ENCODE measurements at places on chromosomes 5 and 9.

- no peak for DNase-seq
Observed at GRCh38 chr5:54362434-54362833, 52.1 kb upstream of the ARL15 start.

DNA sequence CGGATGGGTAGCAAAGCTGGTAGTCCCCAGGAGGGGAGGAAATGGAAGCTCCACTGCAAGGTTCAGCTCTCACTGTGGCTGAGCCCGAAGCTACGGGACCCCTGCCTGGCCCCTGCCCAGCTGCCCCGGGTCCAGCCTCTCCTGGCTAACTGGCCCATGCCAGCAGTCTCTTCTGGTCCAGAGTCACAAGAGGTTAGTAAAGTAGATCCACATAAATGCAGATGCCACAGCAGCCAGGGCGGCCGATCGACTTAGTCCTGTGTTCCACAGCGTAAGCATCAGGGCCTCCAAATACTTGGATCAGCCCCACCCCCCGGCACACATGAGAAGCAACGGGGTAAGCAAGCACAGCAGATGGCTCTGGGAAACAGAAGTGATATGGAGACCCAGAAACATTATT, 42.1 kb downstream of the MRPL36 start:
- DNase-seq, result no peak

GRCh38 chr5:168290902-168291341, 523 bp upstream of the WWC1 start:
- no peak for DNase-seq

DNA sequence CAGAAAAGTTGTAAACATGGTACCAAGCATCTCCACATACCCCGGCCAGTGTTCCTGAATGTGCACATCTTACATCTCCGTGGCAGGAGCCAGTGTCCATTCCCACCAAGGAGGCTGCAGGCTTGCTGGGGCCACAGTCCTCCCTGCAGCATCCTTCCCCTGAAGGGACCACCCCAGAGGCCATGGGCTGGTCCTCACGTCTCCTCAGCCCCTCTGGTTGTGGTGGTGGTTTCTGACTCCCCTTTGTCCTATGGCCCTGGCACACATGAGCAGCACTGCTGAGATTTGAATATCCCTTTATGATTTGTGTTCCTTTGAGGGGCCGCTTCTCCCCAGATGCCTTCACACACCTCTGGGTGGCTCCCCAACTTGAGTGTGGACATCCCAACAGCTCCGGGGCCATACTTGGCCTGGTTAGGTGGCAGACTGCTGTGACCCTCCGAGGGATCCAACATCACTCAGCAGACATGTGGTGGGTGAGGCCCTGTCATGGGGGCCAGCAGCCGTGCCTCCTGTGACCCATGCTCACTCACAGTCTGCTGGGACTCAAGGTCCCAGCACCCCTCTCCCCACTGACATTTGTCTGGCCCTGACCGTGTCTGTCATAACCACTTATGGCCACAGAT, 14.3 kb downstream of the PHF2 start:
- DNase-seq, result no peak

DNA sequence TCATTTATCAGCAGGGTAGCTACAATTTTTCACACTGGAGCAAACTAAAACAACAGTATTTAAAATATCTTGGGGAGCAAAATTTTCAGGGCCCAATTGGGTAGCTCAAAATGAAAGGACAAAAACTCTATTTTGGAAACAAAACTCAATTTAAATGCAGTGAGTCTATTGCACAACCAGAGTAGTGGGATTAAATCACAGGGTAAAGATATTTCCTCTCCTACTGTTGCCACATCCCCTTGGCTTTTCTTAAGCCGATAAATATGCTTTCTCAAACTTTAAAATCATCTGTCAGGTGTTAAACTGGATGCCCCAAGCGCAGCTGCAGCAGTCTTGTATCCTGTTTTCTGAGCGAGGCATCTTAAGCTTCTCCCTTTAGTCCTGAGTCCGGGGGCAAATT, 1474.3 kb upstream of the CDH9 start:
- DNase-seq, result no peak

DNA sequence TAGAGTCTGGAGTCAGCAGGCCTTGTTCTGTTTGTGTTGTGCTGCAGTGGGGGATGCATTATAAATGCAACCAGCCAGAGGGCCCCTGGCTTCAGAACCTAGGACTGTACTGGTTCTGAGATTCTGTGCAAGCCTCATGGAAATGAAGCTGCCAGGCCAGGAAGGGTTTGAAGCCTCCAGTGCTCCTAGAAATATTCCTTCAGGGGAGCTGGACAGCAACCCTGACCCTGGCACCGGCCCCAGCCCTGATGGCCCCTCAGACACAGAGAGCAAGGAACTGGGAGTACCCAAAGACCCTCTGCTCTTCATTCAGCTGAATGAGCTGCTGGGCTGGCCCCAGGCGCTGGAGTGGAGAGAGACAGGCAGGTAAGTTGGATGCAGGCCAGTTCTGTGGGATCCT, at the start of gene SLC4A9:
Gene SLC4A9 (plus strand): TSS at position 94 of the 400 bp plus-strand sequence. CDS start 43 bp downstream, at position 137.
- DNase-seq, result no peak

DNA sequence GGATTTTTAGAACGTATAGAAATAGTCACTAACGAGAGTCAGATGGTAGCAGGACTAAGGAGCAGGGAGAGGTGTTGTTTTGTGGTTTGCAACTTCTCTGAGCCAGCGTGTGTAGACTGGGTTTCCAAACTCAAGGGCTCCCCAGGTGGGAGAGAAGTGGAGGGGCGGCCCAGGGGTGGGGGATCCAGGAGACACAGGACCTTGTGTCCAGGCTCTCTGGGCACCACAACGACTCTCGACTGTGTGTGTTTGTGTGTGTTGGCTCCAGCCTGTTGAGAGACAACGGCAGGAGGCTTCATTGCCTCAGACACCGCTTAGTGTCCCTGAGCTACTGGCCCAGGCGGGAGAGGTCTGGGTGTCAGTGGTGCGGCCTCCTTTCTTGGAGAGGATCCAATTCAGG, 934 bp upstream of the FCN1 start:
- no peak for DNase-seq

DNA sequence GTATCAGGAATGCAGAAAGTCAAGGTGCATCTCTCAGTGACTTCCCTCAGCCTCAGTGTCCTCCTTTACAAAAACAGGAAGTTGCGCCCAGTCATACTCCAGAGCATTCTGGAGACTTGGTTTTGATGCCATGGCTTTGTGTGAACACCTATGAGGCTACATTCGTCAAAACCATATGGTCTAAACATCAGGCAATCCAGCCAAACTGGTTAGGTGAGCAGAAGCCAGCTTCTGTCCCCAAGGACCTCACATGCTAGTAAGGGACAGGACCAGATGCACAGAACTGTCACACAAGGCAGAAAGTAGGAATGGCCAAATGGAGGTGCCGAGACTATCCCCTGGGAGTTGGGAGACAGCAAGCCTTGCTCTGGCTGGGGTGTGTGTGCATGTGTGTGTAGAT, 217.2 kb downstream of the MELK start:
- no peak for DNase-seq

- no peak for DNase-seq
Observed at GRCh38 chr9:123372766-123373446, 16.9 kb downstream of the CRB2 start.

DNA sequence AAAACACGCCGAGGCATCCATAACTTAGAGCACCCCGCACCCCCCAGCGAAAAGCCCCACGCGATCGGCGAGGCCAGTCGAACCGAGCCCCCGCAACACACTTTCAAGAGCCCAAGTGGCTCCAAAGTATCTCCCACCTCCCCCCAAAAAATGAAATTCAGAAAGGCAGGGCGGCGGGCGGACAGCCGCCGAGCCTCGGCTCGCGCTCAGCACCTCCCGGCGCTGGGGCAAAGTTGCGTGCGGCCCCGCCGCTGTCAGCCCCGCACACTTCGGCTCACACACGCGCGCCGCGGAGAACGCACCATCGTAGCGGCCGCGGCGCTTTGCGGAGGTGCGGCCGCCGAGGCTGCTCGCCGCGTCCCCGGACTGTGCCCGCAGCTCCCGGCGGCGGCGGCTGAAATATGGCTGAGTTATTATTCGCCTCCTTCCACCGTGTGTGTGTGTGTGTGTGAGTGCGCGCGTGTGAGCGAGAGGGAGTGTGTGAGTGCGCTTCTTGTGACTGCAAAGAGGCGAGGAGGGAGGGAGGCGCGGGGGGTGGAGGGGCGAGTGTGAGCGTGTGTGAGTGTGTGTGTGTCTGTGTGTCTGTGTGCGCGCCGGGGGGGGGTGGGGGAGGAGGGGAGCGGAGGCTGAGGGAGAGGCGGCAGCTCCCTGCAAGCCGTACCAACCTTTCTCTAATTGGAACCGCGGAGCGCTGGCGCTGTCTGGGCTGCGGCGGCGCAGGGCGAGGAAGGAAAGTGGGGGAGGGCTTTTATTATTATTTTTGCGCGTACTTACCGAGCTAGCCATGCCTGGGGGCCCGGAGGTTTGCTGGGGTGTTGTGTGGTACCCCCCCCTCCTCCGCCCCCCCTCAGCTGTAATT, 599 bp downstream of the MLLT3 start:
- DNase-seq, result peak; percentile 40

GRCh38 chr5:150596313-150596712, 44.1 kb upstream of the SYNPO start:
- DNase-seq, result no peak

GRCh38 chr9:106059886-106060285, 365.5 kb downstream of the TMEM38B start:
- no peak for DNase-seq

DNA sequence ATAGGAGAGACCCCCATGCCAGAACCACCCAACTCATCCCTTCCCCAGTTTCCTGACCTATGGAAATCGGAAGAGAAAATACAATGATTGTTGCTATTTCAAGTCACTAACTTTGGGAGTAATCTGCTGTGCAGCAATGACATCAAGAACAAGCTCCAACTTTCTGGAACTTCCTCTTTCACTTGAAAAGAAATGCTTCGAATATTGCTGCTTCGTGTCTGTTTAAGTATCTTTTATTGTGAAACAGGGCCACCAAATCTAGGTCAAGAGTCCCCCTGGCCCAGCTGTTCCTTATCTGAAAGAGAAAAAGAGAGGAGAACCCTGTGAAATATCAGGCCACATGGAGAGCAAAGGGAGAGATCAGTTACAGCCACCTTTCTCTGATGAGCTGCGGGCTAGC, 59.4 kb upstream of the DNAH5 start:
- DNase-seq, result no peak

- no peak for DNase-seq
Observed at GRCh38 chr5:168057905-168058304, 233.5 kb upstream of the WWC1 start.

GRCh38 chr5:36570301-36571095, 35.9 kb upstream of the SLC1A3 start:
- DNase-seq, result no peak

DNA sequence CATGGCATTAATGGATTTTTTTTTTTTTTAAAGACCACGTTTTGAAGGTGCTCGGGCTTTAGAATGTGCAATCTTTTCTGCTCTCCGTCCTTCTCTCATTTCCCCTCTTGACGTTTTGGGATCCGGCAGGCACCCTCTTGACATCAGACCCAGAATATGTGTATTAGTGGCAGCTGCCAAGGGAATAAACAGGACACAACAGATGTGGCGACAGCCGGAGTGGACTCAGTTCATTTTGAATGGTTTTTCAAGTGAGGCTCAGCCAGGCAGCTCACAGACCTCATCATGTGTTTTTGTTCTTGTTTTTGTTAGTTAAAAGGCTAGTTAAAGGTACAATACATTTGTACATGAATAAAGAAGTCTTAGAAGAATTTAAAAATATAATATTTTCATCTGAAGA, 365.0 kb upstream of the SEMA6A start:
- DNase-seq, result no peak

GRCh38 chr5:64968591-64969110, 199.9 kb downstream of the CWC27 start:
- no peak for DNase-seq

DNA sequence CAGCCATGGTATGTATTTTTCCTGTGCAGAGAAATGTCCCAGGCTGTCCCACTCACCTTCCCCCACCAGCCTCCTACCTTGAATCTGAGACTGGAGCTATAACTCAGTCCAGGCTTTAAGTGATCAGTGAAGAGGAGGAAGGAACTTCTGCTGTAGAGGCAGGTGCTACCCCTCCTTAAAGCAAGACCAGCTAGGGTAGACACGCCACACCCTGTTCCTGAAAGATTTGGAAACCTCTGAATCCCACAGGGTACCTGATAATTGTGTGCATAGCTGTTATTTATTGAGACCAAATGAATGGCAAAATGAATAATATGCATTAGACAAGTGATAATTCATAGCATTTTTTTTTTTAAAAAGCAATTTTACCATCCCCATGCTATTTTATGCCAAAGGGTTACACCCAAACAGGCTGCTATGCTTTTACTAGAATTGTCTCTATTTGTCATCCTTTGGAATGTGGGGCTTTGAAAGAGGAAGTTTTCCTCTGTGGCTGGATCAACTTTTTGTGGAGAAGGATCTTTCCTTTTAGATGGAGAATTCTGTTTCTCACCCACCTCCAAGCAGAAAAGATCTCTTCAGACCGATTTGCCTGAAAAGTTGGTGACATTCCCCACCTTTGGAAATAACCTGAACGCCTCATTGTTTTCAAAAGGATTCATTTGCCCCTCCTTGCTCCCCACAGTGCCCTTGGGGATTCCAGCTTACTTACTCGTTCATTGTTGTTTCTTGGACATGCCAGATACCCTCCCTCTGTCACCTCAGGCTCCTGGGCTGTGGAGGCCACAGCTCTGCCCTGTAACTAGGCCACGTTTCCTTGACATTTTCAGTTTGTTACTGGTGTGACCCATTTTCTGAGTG, 248.7 kb downstream of the NR3C1 start:
- no peak for DNase-seq

GRCh38 chr5:173888473-173889131, 453 bp downstream of the CPEB4 start:
- DNase-seq, result no peak

DNA sequence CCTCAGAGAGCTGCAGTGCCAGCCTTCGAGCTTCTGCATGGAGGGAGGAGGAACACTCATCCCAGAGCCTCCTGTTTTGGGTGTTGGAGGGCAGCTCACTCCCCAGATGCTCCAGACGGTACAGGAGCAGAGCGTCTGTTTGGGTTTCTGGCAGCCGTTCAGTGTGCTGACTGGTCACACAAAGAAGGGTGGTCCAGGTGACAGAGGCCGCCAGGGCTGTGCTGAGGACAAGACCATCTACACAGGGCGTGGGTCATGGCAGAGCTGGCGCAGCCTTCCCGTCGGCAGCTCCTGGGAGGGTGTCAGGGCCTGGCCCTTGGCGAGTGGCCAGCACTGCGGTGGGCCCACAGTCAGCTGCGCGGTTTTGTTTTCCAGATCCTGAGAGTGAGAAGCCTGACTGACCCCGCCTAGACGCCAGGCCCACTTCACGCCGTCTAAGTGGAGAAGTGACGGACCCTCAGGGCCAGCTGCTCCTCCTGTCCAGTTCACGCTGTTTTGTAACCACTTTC, 131.4 kb upstream of the FAM120A start:
- no peak for DNase-seq

- no peak for DNase-seq
Observed at GRCh38 chr5:127864511-127864910, 161.3 kb downstream of the CCDC192 start.

DNA sequence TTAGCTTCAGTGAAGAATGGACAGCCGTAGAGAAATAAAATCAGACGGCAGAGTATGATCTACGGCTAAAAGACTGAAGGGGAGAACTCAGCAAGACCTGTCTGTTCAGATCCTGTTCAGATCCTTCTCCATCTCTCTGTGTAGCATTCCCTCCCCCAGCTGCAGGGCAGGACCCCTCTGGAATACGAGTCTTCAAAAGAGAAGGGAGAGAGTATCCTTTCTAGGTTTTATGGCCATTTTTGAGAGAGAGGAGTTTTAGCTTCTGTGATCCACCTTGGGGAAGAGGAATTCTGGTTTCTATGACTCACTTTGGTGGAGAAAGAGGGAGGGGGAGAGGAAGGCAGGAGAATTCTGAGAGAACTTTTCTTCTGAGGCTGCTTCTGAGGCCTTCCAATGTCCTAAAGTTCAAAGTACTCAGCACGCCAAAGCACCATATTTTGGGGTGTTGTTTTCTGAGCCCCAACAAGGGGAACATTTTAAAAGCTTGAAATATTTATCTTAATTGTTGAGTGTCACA, 194.4 kb upstream of the TLE4 start:
- DNase-seq, result no peak
